Spinal cord (tissue), 10 donors: ENCODE measurements at places on chromosomes 13 and 19.
A peak's percentile ranks its signal among the peaks of the same experiment; 100 is the strongest.

- peak; percentile 56 for DNase-seq
- H3K27me3 ChIP-seq = no peaks in the 10 kb centered on the region
- H3K36me3 ChIP-seq = no peaks in the 10 kb centered on the region
- H3K4me1 ChIP-seq = no peaks in the 10 kb centered on the region
- peak overlapping the region; percentile 44 for H3K4me3 ChIP-seq
These were observed 4.4 kb upstream of the ZNF681 start for GRCh38 chr19:23762884-23763711.

- no peak for DNase-seq
- H3K4me1 ChIP-seq = peaks cover 2% of the 10 kb centered on the region
- no peak overlapping the region for H3K27ac ChIP-seq
These were observed 6.0 kb downstream of the RUVBL2 start for GRCh38 chr19:48999481-49000325.

DNA sequence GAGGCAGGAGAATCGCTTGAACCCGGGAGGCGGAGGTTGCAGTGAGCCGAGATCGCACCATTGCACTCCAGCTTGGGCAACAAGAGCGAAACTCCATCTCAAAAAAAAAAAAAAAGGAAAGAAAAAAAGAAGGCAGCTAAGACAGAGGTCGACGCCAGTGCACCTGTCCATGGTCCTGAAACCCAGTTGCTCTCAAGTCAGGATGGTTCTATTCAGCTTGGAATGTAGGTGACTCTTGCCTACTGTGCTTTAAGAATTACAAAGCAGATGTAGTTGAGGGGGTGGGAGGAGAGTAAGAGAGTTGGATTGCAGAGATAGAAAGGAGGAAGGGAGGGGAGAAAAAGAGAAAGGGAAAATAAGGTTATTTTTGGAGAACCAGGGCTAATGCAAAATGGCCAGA, 18.7 kb downstream of the CACNG7 start:
- H3K27me3 ChIP-seq = no peaks in the 10 kb centered on the region
- no peak overlapping the region for H3K27ac ChIP-seq
- H3K4me1 ChIP-seq = no peaks in the 10 kb centered on the region

GRCh38 chr13:47019977-47020376, 123.1 kb upstream of the HTR2A start:
- H3K27ac ChIP-seq = no peak overlapping the region
- no peaks in the 10 kb centered on the region for H3K27me3 ChIP-seq
- H3K4me1 ChIP-seq = no peaks in the 10 kb centered on the region
- no peak for DNase-seq
- no peak overlapping the region for H3K4me3 ChIP-seq

- peaks cover 5% of the 10 kb centered on the region for H3K4me1 ChIP-seq
- peak within 1 kb of the TSS; percentile 98 for H3K4me3 ChIP-seq
These were observed at the start of gene PCDH9 for GRCh38 chr13:67229481-67230403. Gene PCDH9, minus strand, starts transcription at chr13:67230336. Its CDS starts 1,896 bp downstream, at chr13:67228440.

DNA sequence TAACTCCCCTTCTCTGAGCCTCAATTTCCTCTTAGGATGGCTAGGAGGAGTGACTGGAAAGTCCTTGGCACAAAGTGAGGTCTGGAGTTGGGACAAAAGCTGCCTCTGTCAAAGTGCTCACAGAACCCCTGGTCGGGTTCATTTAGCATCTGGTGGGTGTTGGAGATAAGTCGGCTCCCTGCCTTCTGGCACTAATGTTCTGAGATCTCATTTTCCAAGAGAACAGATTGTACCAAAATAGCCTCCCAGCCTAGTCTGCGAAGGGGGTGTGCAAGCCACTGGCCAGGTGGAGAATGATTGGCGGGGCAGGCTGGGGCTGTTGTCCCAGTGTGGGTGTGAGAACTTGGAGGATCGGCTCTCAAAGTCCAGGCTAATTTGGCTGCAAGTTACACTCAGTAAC, 20.7 kb upstream of the NWD1 start:
- H3K27ac ChIP-seq = no peak overlapping the region
- H3K4me3 ChIP-seq = no peak overlapping the region
- no peaks in the 10 kb centered on the region for H3K27me3 ChIP-seq
- H3K36me3 ChIP-seq = no peaks in the 10 kb centered on the region

GRCh38 chr13:100565286-100565685, 23.3 kb downstream of the GGACT start:
- no peak overlapping the region for H3K27ac ChIP-seq
- H3K4me3 ChIP-seq = no peak overlapping the region
- no peak for DNase-seq
- H3K36me3 ChIP-seq = no peaks in the 10 kb centered on the region
- peaks cover 11% of the 10 kb centered on the region for H3K4me1 ChIP-seq
- no peaks in the 10 kb centered on the region for H3K27me3 ChIP-seq

DNA sequence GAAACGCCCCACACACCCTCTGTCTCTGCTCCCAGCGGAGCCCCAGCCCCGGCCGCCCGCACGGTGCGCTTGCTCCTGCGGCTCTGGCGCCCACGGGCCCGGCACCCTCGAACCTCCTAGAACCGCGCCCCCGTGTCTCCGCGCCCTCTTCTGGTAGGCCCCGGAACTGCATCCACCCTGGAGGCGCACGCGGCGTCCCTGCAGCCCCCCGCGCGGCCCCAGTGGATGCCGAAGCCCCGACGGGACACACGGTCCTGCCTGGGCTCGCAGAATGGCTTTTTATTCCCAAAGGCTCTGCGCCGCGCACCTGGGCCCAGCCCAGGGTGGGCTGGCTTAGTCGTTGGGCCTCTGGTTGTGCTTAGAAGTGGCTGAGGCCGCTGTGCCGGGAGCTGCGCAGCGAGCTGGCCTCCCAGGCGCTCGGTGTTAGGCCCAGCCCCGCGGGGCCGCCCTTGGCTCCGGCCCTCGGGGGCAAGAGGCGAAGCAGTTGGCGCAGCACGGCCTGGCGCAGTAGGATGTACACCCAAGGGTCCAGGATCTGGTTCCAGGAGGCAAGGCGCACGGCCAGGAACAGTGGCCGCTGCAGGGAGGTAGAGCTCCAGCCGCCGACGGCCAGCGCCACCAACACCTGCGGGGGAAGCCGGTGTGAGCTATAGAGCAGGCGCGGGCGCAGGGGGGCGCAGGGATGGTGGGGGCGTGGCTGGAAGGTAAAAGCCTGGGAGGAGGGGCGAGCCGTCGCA, 2.8 kb downstream of the PTGER1 start:
- H3K4me1 ChIP-seq = peaks cover 34% of the 10 kb centered on the region
- no peak for DNase-seq
- peaks cover 73% of the 10 kb centered on the region for H3K36me3 ChIP-seq
- no peak overlapping the region for H3K27ac ChIP-seq
- H3K4me3 ChIP-seq = no peak overlapping the region

- peaks cover 6% of the 10 kb centered on the region for H3K4me1 ChIP-seq
- peaks cover 12% of the 10 kb centered on the region for H3K36me3 ChIP-seq
- DNase-seq = no peak
- no peak overlapping the region for H3K4me3 ChIP-seq
These were observed 13.1 kb upstream of the NOTCH3 start for GRCh38 chr19:15213715-15214381.

GRCh38 chr13:53191091-53191490, 162.5 kb downstream of the OLFM4 start:
- H3K4me3 ChIP-seq = no peak overlapping the region
- no peaks in the 10 kb centered on the region for H3K36me3 ChIP-seq
- no peak for DNase-seq
- H3K4me1 ChIP-seq = no peaks in the 10 kb centered on the region
- H3K27ac ChIP-seq = no peak overlapping the region
- peaks cover 2% of the 10 kb centered on the region for H3K27me3 ChIP-seq

GRCh38 chr13:74087357-74087756, 46.8 kb downstream of the KLF12 start:
- peaks cover 3% of the 10 kb centered on the region for H3K4me1 ChIP-seq
- no peaks in the 10 kb centered on the region for H3K27me3 ChIP-seq
- DNase-seq = no peak
- no peak overlapping the region for H3K4me3 ChIP-seq

- H3K4me3 ChIP-seq = peak overlapping the region; percentile 97
- H3K36me3 ChIP-seq = peaks cover 32% of the 10 kb centered on the region
- H3K27ac ChIP-seq = peak overlapping the region; percentile 99
- H3K4me1 ChIP-seq = peaks cover 52% of the 10 kb centered on the region
- peak; percentile 92 for DNase-seq
These were observed 958 bp downstream of the JUND start for GRCh38 chr19:18280247-18281081.

DNA sequence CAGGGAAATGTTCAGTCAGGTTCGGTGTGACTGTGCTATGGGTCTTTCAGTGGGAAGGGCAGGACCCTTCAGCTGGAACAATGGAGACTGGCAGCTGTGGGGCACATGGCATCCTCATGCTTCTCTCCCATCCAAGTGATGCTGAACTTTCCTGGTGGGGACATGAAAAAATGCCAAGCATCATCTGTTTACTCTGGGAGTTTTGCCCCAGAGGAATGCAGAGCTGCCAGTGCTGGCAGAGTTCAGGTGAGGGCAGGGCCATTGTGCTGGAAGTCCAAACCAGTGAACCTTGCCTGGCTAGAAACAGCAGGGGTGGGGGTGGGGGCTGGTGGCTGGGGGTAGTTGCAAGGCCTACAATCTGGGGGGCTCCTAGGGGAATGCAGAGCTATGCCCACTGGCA, 1320.6 kb downstream of the PCDH9 start:
- H3K36me3 ChIP-seq = no peaks in the 10 kb centered on the region
- H3K27ac ChIP-seq = no peak overlapping the region
- H3K4me3 ChIP-seq = no peak overlapping the region
- no peaks in the 10 kb centered on the region for H3K27me3 ChIP-seq
- H3K4me1 ChIP-seq = no peaks in the 10 kb centered on the region
- DNase-seq = no peak

DNA sequence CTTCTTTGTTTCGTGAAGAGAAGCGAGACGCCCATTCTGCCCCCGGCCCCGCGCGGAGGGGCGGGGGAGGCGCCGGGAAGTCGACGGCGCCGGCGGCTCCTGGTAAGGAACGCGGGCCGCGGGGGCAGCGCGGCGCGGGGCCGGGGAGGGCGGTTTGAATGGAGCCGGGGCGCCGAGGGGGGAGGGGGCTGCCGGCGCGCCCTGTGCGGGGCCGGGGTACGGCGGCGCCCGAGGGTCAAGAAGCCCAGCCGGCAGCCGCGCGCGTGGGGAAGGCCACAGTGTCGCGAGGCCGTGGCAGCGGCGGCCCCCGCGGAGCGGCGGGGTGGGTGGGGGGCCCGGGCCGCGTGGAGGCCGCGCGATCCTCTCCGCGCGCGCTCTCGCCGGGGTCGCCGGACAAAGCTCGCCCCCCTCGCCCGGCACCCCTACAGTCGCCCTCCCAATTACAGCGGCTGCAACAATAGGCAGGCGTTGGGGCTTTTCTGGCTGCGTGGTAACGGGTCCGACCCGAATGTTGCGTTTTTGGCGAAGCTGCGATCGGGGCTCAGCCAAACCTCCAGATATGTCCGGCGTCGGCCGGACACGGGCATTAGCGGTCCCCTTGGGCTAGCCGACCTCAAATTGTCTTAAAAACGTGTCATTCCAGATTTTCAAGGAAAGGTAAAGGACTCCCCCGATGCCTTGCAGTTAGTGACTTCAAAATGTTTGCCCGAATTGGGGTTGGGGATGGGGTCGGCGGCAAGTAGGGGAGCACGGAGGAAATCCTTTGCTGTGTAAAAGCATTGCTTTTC, 437 bp downstream of the SMARCA4 start:
- H3K36me3 ChIP-seq = peaks cover 6% of the 10 kb centered on the region
- peak overlapping the region; percentile 90 for H3K27ac ChIP-seq
- DNase-seq = peak; percentile 57
- no peaks in the 10 kb centered on the region for H3K27me3 ChIP-seq
- H3K4me1 ChIP-seq = peaks cover 34% of the 10 kb centered on the region
- H3K4me3 ChIP-seq = peak overlapping the region; percentile 94

DNA sequence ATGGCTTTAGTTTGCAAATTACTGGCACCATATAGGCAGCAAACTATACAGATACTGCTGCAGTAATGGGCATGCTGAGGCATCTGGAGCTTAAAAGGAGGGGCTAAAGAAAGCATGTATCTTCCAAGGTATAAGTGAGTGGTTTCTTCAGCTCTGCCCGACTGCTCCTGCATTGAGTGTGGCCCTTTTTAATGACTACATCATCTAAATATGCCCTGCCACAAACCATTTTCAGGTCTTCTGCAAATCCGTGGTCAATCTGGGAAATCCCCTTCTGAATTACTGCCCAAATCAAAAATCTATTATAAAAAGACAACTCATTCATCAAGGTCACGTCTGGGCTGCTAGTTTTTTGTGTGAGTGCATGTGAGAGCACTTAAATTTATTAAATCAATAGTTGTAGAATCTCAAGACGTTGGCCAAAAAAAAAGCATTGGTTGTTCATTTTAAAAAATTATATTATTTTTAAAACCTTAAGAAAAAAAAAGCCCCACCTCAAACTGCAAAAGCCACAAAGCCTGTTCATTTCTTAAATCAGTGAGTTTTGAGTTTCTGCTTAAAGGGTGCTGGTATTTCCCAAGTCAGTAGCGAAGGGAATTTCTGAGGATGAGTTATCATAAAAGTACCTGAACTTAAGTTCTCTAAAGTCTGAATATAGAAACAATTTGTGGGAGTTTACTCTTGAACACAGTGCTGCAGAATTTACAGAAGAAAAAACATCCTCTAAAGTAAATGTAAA, 16.3 kb downstream of the LCP1 start:
- H3K36me3 ChIP-seq = no peaks in the 10 kb centered on the region
- no peak overlapping the region for H3K27ac ChIP-seq
- no peaks in the 10 kb centered on the region for H3K27me3 ChIP-seq
- DNase-seq = no peak
- no peaks in the 10 kb centered on the region for H3K4me1 ChIP-seq

- H3K27ac ChIP-seq = no peak overlapping the region
- no peak for DNase-seq
- H3K36me3 ChIP-seq = no peaks in the 10 kb centered on the region
- H3K27me3 ChIP-seq = no peaks in the 10 kb centered on the region
These were observed 32.2 kb downstream of the F2RL3 start for GRCh38 chr19:16920816-16921529.

DNA sequence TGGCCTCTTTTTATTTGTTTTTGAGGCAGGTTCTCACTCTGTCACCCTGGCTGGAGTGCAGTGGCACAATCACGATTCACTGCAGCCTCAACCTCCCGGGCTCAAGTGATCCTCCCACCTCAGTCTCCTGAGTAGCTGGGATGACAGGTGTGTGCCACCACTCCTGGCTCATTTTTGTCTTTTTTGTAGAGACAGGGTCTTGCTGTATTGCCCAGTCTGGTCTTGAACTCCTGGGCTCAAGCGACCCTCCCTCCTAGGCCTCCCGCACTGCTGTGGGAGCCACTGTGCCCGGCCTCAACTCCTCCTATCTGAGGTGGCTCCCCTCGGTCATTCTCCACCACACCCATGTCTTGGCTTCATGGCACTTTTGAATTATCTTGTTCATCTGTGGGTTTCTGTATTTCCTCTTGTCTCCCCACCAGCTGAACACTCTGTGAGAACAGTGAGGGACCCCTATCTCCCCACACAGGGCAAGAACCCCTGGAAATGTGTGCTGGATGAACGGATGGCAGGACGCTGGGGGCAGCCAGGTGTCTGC, 7.9 kb downstream of the CKM start:
- peaks cover 10% of the 10 kb centered on the region for H3K27me3 ChIP-seq
- no peak overlapping the region for H3K27ac ChIP-seq
- no peak for DNase-seq
- no peak overlapping the region for H3K4me3 ChIP-seq
- H3K4me1 ChIP-seq = no peaks in the 10 kb centered on the region
- no peaks in the 10 kb centered on the region for H3K36me3 ChIP-seq

- no peak for DNase-seq
- no peaks in the 10 kb centered on the region for H3K36me3 ChIP-seq
- no peak overlapping the region for H3K27ac ChIP-seq
- H3K4me3 ChIP-seq = no peak overlapping the region
These were observed 41.6 kb upstream of the AMER2 start for GRCh38 chr13:25213715-25214114.
